Stimulated activated naive CD4-positive, alpha-beta T cell (primary cell): ENCODE measurements at places on chromosomes 1 and 21.
A peak's percentile ranks its signal among the peaks of the same experiment; 100 is the strongest.

- no peak for DNase-seq
Observed at GRCh38 chr1:27299385-27300271, 22.3 kb upstream of the TMEM222 start.

DNA sequence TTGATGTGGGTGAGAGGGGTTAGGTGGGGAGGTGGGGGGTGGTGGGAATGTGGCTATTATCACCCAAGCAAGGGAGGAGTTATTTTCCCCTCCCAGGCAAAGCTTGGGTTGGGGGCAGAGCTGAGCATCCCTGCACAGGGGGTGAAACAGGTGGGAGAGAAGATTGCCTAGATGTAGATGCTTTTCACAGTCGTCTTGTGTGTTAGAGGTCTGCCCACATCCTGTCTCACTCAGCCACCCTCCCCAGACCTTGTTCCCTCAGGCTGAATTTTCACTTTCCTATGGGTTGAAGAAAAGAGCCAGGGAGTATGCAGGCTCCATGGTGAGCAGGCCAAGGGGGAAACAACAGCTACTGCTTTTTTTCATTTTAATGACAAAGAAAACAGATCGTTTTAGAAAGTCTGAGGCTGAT, 223.5 kb downstream of the KIF26B start:
- DNase-seq: no peak

GRCh38 chr1:177307771-177308170, 137.0 kb downstream of the BRINP2 start:
- DNase-seq: no peak

DNA sequence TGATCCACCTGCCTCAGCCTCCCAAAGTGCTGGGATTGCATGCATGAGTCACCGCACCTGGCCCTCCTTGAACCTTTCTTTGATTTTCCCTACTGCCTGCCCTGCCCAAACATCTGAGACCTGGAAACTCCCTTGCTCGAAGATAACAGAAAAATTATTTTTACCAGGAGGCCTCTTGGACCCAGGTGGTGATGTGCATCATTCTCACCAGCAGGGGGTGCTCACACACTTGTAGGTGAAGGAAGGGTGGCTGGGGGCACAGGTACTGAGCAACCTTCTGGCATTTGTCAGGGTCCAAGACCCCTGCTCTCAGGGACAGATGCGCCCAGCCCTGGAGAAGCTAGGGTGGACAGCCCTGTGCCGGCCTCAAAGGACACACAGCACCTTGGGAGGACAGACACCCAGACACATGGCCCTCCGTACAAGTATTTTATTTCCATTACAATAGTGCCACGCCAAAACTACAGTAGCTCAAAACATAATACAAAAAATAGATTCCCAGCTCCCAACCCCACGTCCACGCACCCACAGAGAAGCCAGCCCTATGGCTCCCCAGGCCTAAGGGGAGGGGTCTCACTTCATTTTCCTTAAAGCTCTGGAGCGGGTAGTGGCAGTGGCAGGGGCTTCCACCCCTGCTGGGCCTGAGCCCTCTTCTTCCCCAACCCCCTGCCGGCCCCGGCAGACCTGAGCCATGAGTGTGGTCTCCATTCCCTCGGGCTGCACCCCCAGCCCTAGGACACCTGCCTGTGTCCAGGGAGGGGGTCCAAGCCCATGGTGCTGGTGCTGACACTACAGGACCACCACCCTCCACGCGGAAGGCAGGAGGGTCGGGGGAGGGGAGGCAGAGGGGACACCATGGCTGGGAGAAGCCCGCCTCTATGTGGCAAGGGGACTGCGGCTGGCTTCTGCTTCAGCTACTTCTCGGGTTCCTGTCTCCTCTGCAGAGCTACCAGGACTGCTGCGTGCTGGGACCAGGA, 40.4 kb upstream of the EIF4G3 start:
- DNase-seq: peak; percentile 54

DNA sequence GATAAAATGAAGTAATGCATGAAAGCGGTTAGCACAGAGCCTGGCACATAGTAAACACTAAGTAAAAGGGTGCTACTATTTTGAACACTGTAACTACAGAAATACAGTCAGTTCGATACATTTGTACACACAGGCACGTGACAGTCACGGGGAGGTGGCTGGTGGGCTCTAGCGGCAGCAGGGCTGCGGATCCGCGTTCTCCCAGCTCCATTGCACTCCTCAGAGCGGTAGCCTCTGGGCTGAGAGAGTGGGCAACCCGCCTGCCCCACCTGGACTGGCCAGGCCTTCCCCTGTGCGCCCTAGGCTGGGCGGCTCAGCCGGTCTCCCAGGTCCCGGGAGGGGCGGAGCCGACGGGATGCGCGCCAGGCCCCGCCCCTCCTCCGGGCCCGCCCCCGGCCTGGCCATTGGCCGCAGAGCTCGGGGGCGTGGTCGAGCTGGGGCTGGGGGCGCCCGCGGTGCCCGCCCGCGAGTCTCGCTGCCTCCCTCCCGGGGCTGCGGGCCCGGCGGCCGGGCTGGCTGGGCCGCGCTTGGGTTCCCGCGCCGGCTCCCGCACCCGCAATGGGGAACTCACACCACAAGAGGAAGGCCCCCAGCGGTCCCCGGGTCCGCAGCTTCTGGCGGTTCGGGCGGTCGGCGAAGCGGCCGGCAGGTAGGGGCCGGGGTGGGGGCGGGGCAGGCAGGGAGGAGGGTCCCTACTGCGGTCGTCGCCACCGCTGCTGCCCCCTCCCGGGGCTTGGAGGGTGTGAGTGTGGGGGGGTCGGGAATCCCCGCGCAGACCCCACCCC, 51.2 kb upstream of the SYNC start:
- peak; percentile 70 for DNase-seq

GRCh38 chr1:53869454-53870117, 20.0 kb downstream of the YIPF1 start:
- DNase-seq: no peak

- no peak for DNase-seq
Observed at GRCh38 chr21:45110873-45111624, 36.7 kb downstream of the ADARB1 start.

GRCh38 chr1:209199822-209200221, 383.7 kb upstream of the CAMK1G start:
- no peak for DNase-seq

DNA sequence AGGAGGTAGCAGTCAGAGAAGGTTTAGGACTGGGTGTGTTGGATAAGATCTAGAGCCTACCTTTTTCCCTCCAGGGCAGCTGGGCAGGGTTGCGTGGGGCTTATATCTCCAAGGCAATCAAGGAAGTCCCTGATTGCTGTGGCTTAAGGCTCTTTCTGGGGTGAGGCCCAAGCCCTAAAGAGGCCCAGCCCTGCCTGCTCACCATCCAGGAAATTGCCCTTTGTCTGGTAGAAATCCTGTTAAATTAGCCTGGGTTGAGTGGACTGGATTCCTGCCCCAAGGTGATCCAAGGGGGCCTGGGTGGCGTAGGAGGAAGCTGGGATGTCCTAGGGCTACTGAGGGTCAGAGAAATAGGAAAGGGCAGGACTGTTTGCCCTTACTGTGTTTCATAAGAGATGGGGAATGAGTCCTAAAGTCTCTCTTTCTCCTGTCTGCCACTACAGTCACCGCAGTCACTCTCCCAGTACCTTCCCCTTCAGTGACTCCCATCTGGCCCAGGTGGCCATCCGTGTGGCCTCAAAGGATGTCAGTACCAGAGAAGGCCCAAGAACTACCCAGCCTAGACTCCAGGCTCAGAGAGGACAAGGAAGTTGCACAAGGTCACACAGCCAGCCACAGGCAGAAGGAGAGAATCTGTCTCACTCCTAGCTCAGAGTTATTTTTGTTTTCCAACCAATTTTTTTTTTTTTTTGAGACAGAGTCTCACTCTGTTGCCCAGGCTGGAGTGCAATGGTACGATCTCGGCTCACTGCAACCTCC, 25.8 kb downstream of the MFSD2A start:
- DNase-seq: no peak

DNA sequence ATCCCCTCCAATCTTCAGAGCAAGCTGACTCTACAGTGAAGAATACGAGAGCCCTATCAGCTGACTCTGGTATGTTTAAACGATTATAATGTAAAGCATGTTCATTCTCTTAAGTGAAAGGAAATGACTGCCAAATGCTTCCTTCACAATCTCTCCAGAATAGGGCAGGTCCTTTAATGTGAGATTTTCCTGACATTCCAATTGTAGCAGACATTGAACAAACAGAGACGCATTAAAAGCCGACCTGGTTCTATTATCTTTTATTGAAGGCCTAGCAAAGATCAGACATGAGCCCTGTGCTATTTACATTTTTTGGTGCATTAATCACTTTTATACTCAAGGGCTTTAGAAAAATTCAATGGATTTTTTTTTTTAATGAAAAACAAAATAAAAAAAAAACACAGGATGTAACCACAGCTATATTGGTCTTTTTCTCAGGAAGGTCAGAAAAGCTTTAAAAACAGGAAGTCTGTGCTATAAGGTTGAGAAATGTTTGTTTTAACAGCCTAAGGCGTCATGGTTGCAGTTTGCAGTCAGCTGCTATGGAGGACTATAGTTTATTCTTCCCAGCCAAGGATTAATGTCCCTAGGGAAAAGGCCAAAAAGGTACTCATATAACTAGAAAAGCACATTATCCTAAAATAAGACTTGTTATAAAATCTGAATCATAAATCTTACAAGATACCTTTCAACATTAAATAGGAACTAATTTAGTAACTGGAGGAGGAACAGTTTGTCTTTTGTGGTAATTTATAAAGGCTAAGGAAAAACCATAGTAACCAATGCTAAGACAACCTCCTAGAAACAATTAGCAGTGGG, 104.8 kb downstream of the RERE start:
- peak; percentile 23 for DNase-seq
